ENCODE measurements at places on chromosomes 5 and 9.

- DNase-seq = no peak
These were observed 52.4 kb downstream of the DMRT2 start for GRCh38 chr9:1102642-1102970.

DNA sequence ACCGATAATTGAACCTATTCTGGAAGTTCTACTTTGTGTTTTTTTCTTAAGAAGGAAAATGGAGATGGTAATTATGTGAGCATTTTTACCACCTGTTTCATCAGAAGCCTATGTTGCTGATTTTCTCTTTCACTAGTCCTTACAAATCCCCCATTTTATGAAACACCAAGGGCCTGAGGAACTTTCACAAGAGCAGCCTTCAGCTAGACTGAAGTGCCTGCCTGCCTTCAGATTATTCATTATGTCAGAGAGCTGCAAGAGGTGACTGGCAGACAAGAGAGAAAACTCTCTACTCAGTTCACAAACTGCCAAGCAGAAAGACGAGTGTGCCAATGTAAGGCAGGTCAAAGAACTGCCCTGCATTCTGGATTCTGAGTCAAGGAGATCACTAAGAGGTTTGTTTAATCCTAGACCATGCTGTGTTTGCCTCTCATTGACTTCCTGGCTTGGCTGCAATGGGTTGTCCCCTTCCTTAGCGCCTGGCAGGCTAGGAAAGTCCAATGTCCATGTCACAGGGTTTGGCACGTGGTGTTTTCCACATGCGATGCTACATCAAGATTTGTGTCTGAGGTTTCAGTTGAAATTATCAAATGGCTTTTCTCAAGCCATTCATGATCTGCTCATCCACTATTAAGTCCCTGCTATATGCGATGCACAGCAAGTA is 143.3 kb downstream of the CDC42SE2 start:
- DNase-seq = no peak

GRCh38 chr5:6197427-6197826 is 180.9 kb downstream of the MED10 start:
- no peak for DNase-seq

GRCh38 chr5:169874621-169875020 is 105.7 kb downstream of the INSYN2B start:
- DNase-seq = no peak

DNA sequence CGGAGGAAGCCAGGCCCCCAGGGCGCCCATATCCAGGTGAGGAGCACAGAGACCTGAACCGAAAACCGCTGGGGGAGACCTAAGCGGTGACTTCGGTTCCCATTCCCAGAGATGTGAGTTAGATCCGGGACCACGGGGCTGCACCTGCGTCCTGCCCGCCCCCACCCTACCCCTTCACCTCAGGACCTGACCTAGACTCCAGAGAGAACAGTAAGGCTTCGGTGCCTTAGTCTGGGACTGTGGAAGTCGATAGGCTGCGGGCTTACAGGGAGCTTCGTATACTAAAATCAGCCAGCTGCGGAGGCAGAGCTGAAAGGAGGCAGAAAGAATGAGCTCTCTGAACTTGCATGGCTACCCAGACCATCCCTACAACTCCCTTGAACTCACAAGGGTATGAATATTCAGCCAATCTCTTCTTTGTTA is 518 bp upstream of the FAM13B start:
- no peak for DNase-seq
